ENCODE measurements at places on chromosomes 2 and 18.

DNA sequence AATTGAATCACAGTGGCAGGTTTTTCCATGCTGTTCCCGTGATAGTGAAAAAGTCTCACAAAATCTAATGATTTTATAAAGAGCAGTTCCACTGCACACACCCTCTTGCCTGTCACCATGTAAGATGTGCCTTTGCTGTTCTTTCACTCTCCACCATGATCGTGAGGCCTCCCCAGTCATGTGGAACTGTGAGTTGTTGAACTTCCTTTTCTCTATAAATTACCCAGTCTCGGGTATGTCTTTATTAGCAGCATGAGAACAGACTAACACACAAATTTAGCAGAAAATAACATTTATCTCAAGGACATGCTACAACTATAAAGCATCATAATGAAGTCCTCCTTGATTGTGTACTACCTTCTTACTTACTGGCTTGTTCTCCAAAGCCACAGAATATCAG lies 1526.0 kb downstream of the LRP1B start:
- DNase-seq, result no peak

DNA sequence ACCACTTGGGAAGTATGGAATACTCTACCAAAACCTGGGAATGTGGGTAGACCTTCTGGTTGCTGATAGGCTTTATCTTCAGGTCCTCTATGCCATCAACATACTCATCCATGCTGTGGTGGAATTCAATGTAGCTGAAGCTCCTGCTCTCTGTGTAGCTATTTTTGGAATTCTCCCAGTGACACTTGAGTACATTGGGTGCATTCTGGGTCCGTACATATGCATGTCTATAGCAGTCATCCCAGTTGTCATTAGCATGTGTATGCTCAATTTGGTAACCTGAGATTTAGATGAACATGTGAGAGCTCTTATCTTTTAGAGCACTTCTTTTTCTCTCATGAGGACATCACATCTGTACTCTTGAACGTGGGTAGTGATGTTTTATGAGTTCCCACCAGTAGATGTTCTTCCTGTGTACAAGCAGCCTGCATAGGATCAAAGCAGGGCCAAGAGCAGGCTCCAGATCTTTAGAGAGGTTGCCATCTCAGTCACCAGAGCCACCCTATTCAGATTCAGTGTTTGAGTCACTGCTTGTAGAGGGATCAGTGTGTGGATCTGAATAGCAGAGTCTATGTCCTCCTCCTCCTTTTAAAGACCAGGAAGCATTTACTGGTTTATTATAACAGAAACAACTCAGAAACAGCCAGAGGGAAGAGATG lies 65.9 kb downstream of the MGAT5 start:
- DNase-seq, result no peak

- no peak for DNase-seq
These were observed 184.4 kb downstream of the DYSF start for GRCh38 chr2:71637736-71638135.

GRCh38 chr2:236176951-236177350 lies 8.8 kb upstream of the GBX2 start:
- no peak for DNase-seq

DNA sequence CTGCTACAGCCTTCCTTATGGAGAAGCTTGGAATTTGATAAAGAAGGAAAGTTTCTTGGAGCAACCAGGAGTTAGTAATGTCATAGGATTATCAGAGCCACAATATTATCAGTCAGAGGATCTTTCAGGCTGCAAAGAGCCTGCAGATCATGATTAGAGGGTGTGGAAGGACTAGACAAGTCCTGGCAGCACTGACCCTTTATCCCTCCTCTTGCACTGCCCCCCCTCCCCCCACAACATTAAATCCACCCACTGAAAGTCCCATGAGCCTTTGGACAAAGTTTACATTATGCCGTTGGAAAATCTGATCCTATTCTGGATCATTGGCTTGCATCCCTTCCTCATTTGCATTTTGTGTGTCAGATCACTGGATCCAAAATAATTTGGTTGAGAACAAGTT lies 18.7 kb upstream of the IMPA2 start:
- no peak for DNase-seq
